Activated T-cell treated with anti-CD3 and anti-CD28 coated beads, Interleukin-2, amount 50 U/mL, for 72 hours (primary cell): ENCODE measurements at places on chromosomes 2 and 18. TPM values are rescaled to one million over a fixed set of nuclear protein-coding genes. Genes with fewer than 3 reads are reported as not detected.

INPP5D gene
- total RNA-seq: 69.3 TPM

GRCh38 chr2:9205486-9205885, 1.1 kb upstream of the ASAP2 start:
- no peak for DNase-seq
- peak overlapping the region; percentile 83 for H3K4me3 ChIP-seq
- H3K27ac ChIP-seq: no peak overlapping the region
- H3K36me3 ChIP-seq: peaks cover 2% of the 10 kb centered on the region
- H3K4me1 ChIP-seq: peaks cover 11% of the 10 kb centered on the region

DNA sequence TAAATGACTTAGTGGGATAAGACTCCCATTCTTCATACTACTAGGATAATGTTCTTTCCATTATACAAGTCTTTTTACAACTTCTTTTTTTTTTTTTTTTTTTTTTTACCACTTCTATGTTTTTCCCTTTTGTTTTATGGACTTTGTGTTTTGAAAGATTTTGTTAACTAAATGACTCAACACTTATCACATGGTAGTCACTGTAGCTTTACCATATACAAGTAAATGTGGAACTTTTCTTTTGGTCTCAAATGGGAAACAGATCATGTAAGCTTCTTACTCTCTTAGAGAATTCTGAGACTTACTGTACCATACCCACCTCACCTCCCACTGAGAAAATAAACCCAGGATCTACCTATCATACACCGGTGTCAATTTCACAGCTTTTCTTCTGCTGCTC, 590.3 kb upstream of the CDH2 start:
- no peak overlapping the region for H3K4me3 ChIP-seq
- no peak for DNase-seq
- H3K27ac ChIP-seq: no peak overlapping the region
- H3K4me1 ChIP-seq: no peaks in the 10 kb centered on the region
- H3K36me3 ChIP-seq: peaks cover 1% of the 10 kb centered on the region

DNA sequence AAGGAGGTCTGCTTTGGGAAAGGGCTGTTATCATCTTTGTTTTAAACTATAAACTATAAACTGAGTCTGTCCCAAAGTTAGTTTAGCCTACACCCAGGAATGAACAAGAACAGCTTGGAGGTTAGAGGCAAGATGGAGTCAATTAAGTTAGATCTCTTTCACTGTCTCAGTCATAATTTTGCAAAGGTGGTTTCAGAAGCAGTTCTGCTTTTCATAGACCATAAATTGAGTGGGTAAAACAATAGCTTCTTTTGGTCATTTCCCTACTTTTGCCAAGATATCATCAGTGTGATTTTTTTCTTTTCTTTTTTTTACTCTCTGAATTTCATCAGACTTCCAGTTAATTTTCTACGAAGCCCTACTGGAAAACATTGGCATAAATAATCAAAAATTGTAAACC, 117.0 kb downstream of the AP1S3 start:
- H3K27me3 ChIP-seq: peaks cover 21% of the 10 kb centered on the region
- H3K27ac ChIP-seq: no peak overlapping the region
- DNase-seq: no peak
- H3K36me3 ChIP-seq: no peaks in the 10 kb centered on the region
- H3K4me3 ChIP-seq: no peak overlapping the region

SDC1 gene
- total RNA-seq: 0.38 TPM

GRCh38 chr2:194060269-194060668, 1596.8 kb upstream of the SLC39A10 start:
- DNase-seq: no peak
- H3K27ac ChIP-seq: no peak overlapping the region
- no peak overlapping the region for H3K4me3 ChIP-seq
- no peaks in the 10 kb centered on the region for H3K27me3 ChIP-seq

DNA sequence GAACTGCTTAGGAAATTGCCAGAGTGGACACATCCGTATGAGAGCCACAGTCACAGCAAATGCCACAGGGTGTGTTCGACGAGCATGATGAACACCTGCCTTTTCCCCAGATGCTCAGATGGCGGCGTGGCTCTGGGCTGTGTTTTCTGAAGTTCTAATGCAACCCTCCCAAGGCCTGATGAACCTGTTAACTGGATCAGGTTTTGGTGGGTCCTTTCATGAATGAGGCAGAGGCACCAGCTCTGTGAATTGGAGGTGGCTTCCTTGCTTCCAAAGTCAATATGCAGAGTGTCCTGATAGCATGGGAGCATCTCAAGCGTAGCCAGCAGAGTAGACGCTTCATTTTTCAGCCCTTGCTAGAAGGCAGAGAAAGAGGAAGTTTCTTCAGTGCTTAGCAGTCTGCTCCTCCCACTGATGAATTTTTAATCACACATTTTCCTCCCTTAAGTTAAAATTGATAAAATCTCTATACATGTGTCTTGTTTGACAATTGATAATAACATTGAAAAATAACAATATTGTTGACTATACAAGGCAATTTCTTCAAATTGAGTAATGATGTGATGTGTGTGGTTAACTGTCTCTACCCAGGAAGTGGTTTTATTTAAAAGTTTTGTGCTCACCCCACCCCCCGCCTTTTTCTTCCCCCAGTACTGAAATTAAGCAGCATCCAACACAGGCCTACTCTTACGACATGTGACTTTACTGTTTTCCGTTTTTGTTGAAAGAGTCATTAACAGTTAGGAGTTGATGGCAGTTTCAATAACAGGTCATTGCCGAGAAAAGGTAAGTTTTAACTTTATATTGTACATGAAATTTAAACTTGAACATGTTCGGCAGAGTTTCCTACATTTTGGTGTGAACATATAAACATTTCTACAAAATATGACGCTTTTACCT, at the start of gene ARHGAP15:
TSS of gene ARHGAP15 (plus strand) at position 739 of the 900 bp plus-strand sequence.
- peaks cover 44% of the 10 kb centered on the region for H3K4me1 ChIP-seq
- H3K27me3 ChIP-seq: no peaks in the 10 kb centered on the region
- H3K27ac ChIP-seq: peak within 1 kb of the TSS; percentile 99
- DNase-seq: peak; percentile 71
- peaks cover 9% of the 10 kb centered on the region for H3K36me3 ChIP-seq

ITPRIPL1 gene
- total RNA-seq: 31.4 TPM

PSMA8 gene
- 0.81 TPM for total RNA-seq

DNA sequence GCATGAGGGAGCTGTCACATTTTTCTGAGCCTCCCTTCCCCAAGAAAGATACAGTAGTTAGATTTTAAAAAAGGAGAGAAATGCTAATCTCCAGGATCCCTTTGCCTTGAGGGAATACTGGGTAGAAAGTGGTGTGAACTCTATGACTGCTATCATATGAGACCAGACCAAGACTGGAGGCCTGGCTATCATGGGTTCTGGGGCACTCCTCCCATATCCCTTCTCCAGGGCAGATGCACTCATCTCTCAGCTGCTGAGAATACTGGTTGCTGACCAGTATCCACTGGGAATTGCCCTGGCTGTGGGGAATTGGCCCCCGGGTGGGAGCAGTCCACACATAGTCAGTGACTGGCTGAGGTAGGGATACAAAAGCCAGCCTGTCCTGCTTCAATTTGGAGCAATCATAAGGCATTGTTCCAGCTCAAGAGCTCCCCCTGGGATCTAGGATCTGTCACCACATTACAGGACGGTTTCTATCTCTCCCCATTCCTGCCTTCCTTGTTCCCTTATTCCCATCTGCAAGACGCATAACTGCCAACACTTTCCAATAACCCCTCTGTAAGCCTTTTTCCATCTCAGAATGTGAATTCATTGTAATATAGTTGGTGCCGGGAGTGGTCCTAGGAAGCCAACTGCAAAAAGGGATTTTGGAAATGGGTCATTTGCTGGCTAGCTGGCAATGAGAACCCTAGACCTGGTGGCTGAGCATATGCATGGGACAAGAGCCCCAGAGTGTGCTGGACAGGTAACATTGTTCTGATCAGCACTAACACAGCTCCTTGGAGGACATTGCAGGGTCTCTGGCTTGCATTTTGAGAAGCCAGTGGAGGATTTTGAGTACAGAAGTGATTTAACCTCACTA, 35.4 kb upstream of the REEP1 start:
- H3K4me3 ChIP-seq: no peak overlapping the region
- peaks cover 35% of the 10 kb centered on the region for H3K4me1 ChIP-seq
- no peak overlapping the region for H3K27ac ChIP-seq
- DNase-seq: no peak
- no peaks in the 10 kb centered on the region for H3K27me3 ChIP-seq

GRCh38 chr2:25532521-25532920, 140.9 kb downstream of the DTNB start:
- H3K27ac ChIP-seq: no peak overlapping the region
- DNase-seq: no peak
- H3K27me3 ChIP-seq: no peaks in the 10 kb centered on the region

DNA sequence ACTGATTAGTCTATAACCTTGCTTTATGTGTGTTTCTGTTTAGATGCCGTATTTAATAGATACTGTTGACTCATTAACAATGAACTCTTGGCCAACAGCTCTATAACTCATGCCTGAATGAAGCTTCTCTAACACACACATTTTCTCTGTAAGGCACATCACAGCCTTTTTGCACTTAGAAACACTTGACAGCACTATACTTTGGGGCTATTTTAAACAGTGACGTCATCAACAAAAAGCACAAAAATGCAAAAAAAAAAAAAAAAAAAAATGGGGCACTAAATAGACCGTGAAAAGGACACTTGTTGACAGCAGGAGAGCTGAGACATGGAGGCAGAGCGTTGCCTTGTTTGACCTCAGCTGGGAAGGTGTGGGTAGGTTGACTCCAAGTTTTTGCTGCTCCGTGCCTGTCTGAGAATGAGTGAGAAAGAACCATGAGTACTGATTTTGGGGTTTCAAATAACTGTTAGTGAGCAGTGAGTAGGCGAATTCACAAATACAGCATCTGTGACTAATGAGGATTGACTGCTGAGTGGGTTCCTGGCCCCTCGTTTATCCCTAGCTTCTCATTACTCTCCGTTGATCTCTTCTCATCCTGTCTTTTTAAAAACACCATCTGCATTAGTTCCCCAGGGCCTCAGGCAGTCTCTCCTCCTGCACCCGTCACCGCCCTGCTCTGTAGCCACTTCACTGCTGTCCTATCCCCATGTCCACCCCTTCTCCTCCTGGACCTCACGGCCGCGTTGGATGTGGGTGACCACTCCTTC, 24.4 kb downstream of the SPP2 start:
- no peak for DNase-seq
- H3K27me3 ChIP-seq: no peaks in the 10 kb centered on the region
- peaks cover 10% of the 10 kb centered on the region for H3K4me1 ChIP-seq

- peaks cover 44% of the 10 kb centered on the region for H3K4me1 ChIP-seq
- H3K27me3 ChIP-seq: no peaks in the 10 kb centered on the region
- DNase-seq: no peak
- H3K36me3 ChIP-seq: no peaks in the 10 kb centered on the region
- no peak overlapping the region for H3K27ac ChIP-seq
Observed at GRCh38 chr2:143730953-143731260, 601.7 kb downstream of the ARHGAP15 start.

GRCh38 chr18:13286456-13287125, 68.0 kb downstream of the LDLRAD4 start:
- peaks cover 99% of the 10 kb centered on the region for H3K4me1 ChIP-seq
- H3K27me3 ChIP-seq: no peaks in the 10 kb centered on the region
- H3K4me3 ChIP-seq: no peak overlapping the region
- H3K36me3 ChIP-seq: peaks cover 5% of the 10 kb centered on the region

CFC1 gene
- total RNA-seq: not detected

CFAP53 gene
- 1.6 TPM for total RNA-seq

- DNase-seq: no peak
- peaks cover 20% of the 10 kb centered on the region for H3K4me1 ChIP-seq
- H3K27me3 ChIP-seq: no peaks in the 10 kb centered on the region
- H3K27ac ChIP-seq: no peak overlapping the region
- H3K36me3 ChIP-seq: no peaks in the 10 kb centered on the region
- no peak overlapping the region for H3K4me3 ChIP-seq
Observed at GRCh38 chr2:131043199-131044074, 49.8 kb downstream of the FAM168B start.

- H3K4me3 ChIP-seq: no peak overlapping the region
- H3K27ac ChIP-seq: no peak overlapping the region
- DNase-seq: no peak
- H3K36me3 ChIP-seq: peaks cover 4% of the 10 kb centered on the region
- H3K27me3 ChIP-seq: no peaks in the 10 kb centered on the region
- no peaks in the 10 kb centered on the region for H3K4me1 ChIP-seq
Observed at GRCh38 chr18:75142677-75143076, 66.3 kb downstream of the PTGR3 start.

POTEJ gene
- total RNA-seq: not detected

DNA sequence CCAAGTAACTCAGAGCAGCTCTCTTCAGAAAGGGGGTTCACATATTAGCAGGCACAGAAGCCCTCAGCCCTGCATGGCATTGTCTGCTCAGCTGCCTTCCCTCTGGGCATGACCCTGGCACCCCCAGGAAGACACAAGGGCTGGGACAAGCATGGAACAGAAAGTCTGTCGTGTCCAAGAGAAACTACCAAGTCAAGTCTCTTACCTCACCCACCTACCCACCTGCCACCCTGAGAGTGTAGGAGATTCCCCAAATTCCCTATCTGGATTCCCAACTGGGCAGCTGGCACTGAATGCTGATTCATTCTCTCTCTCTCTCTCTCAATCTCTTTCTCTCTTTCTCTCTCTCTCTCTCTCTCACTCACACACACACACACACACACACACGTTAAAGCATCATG, 21.6 kb downstream of the SMAD7 start:
- peaks cover 2% of the 10 kb centered on the region for H3K36me3 ChIP-seq
- peaks cover 97% of the 10 kb centered on the region for H3K4me1 ChIP-seq
- no peak for DNase-seq
- no peaks in the 10 kb centered on the region for H3K27me3 ChIP-seq

- H3K4me1 ChIP-seq: no peaks in the 10 kb centered on the region
- no peak overlapping the region for H3K27ac ChIP-seq
- H3K27me3 ChIP-seq: no peaks in the 10 kb centered on the region
- no peaks in the 10 kb centered on the region for H3K36me3 ChIP-seq
- H3K4me3 ChIP-seq: no peak overlapping the region
Observed at GRCh38 chr2:72198532-72199241, 51.0 kb upstream of the CYP26B1 start.

- H3K27me3 ChIP-seq: no peaks in the 10 kb centered on the region
- H3K36me3 ChIP-seq: no peaks in the 10 kb centered on the region
- no peak for DNase-seq
- H3K27ac ChIP-seq: no peak overlapping the region
- no peak overlapping the region for H3K4me3 ChIP-seq
- H3K4me1 ChIP-seq: no peaks in the 10 kb centered on the region
Observed at GRCh38 chr2:45729753-45730512, 78.5 kb downstream of the PRKCE start.

PFN4 gene
- total RNA-seq: 0.72 TPM

GRCh38 chr2:232937278-232937906, 67.3 kb downstream of the SNORC start:
- peaks cover 3% of the 10 kb centered on the region for H3K36me3 ChIP-seq
- H3K27me3 ChIP-seq: peaks cover 30% of the 10 kb centered on the region
- H3K27ac ChIP-seq: no peak overlapping the region
- no peak for DNase-seq
- H3K4me1 ChIP-seq: peaks cover 5% of the 10 kb centered on the region
- no peak overlapping the region for H3K4me3 ChIP-seq

- peaks cover 1% of the 10 kb centered on the region for H3K36me3 ChIP-seq
- peaks cover 24% of the 10 kb centered on the region for H3K27me3 ChIP-seq
- H3K4me1 ChIP-seq: peaks cover 100% of the 10 kb centered on the region
Observed at GRCh38 chr2:136133176-136133575, 15.2 kb upstream of the CXCR4 start.

- peaks cover 16% of the 10 kb centered on the region for H3K36me3 ChIP-seq
- no peaks in the 10 kb centered on the region for H3K27me3 ChIP-seq
- H3K4me3 ChIP-seq: no peak overlapping the region
- no peak for DNase-seq
- peaks cover 88% of the 10 kb centered on the region for H3K4me1 ChIP-seq
Observed at GRCh38 chr2:8517850-8518498, 163.9 kb upstream of the ID2 start.
